ENCODE measurements at places on chromosomes 12 and 14. TPM values are rescaled to one million over a fixed set of nuclear protein-coding genes. Genes with fewer than 3 reads are reported as not detected.
A peak's percentile ranks its signal among the peaks of the same experiment; 100 is the strongest.

Gene PROX2
- total RNA-seq, result not detected

DNA sequence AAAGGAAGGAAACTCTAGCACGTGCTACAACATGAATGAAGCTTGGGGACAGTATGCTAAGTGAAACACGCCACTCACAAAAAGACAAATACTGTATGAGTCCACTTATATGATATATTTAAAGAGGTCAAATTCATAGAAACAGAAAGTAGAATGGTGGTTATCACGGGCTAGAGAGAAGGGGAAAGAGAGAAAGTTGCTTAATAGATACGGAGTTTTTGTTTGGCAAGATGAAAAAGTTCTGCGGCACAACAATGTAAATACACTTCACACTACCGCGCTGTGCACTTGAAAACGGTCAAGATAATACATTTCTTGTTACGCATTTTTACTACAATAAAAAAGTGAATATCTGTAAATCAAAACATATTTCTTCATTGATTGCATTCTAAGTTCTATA lies 37.3 kb downstream of the FBLN5 start:
- no peak for DNase-seq
- no peak overlapping the region for H3K27ac ChIP-seq
- no peaks in the 10 kb centered on the region for H3K4me1 ChIP-seq
- H3K27me3 ChIP-seq, result no peaks in the 10 kb centered on the region
- no peak overlapping the region for H3K4me3 ChIP-seq
- H3K36me3 ChIP-seq, result no peaks in the 10 kb centered on the region

DNA sequence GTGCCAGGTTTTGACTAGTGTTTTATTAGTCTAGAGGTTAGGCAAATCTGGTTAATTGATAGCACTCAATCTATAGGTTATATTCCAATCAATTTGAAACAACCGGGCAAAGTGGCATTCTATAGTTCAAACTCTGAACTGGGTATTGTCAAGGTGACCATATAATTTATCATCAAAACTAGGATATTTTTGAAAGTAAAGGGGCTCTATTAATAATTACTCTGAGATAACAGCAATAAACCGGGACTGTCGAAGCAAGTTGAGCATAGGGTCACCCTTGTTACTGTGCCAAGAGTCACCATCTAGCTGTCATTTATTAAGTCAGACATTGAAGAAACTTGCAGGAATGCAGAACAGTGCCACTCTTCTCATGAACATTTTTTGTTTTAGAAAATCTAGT lies 321.2 kb downstream of the RAD51B start:
- no peak for DNase-seq
- peaks cover 33% of the 10 kb centered on the region for H3K4me1 ChIP-seq

DNA sequence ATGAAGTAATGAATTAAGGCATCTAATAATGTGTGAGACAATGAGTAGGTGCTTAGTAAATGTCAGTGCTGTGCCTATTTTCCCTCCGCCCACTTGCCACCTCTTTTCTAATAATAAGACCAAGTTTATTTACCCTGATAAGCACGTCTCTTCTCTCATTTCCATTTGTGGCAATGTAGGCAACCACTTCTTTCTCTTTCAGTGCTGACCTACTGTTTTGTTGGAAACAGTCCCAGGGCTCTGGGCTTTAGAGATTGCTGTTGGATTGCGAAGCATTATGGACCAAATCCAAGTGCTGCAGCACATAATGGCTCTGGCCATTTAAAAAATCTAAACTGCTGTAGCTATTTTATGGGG lies 141.3 kb upstream of the PLEKHG7 start:
- H3K36me3 ChIP-seq, result no peaks in the 10 kb centered on the region
- DNase-seq, result peak; percentile 72
- no peak overlapping the region for H3K4me3 ChIP-seq
- no peaks in the 10 kb centered on the region for H3K27me3 ChIP-seq
- no peaks in the 10 kb centered on the region for H3K4me1 ChIP-seq

Gene PPM1H
- 4.9 TPM for total RNA-seq

Gene ABCC9
- not detected for total RNA-seq

Gene DBX2
- total RNA-seq, result not detected

- no peak overlapping the region for H3K4me3 ChIP-seq
- no peak for DNase-seq
- H3K27me3 ChIP-seq, result peaks cover 3% of the 10 kb centered on the region
- no peaks in the 10 kb centered on the region for H3K36me3 ChIP-seq
Measured at GRCh38 chr12:98741196-98741555, 96.1 kb downstream of the APAF1 start.

GRCh38 chr14:61661471-61662400 lies 33.6 kb upstream of the HIF1A start:
- H3K4me3 ChIP-seq, result no peak overlapping the region
- no peaks in the 10 kb centered on the region for H3K36me3 ChIP-seq
- H3K4me1 ChIP-seq, result peaks cover 29% of the 10 kb centered on the region
- peak overlapping the region; percentile 66 for H3K27ac ChIP-seq
- H3K27me3 ChIP-seq, result no peaks in the 10 kb centered on the region

Gene SDS
- not detected for total RNA-seq

Gene C12orf42
- not detected for total RNA-seq

Gene ASPG
- not detected for total RNA-seq

DNA sequence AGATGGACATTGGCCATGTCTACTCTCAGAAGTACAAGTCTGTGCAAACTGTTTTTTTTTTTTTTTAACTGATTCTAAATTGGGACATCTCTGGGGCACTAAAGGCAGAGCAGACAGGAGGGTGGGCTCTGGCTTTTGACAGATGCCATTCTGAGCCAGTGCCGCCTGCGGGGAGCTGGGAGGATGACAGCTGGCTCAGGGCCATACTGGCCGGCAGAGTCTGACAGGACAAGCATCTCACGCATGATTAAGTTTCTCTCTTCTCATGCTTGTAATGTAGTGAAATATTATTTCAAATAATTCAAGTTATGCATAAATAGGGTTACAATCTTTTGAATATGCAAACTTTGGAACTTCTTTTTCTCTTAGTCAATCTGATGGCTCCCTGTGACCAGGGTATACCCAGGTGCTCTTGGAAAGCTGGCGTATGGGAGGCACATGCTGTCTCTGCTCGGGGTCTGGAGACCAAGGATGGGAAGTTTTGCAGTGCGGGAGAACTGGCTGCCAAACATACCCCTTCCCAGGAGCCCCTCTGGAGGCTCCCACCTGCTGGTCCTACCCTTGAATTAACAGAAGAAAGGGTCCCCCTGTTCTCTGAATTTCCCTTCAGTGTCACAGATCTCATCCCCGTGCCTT lies 7.6 kb downstream of the CDCA4 start:
- H3K27ac ChIP-seq, result no peak overlapping the region
- H3K4me1 ChIP-seq, result peaks cover 26% of the 10 kb centered on the region
- H3K27me3 ChIP-seq, result no peaks in the 10 kb centered on the region
- peaks cover 9% of the 10 kb centered on the region for H3K36me3 ChIP-seq

Gene KCNH3
- total RNA-seq, result 0.18 TPM

GRCh38 chr14:106107703-106108102 lies 581.3 kb downstream of the TMEM121 start:
- no peak overlapping the region for H3K27ac ChIP-seq
- no peak overlapping the region for H3K4me3 ChIP-seq
- no peaks in the 10 kb centered on the region for H3K36me3 ChIP-seq
- no peak for DNase-seq
- no peaks in the 10 kb centered on the region for H3K4me1 ChIP-seq

GRCh38 chr14:99004112-99004511 lies 267.9 kb downstream of the BCL11B start:
- H3K27ac ChIP-seq, result no peak overlapping the region
- no peak for DNase-seq
- H3K4me3 ChIP-seq, result no peak overlapping the region

Gene NPAS3
- total RNA-seq, result 0.13 TPM

Gene DGLUCY
- total RNA-seq, result 52.4 TPM

Gene GLT8D2
- 1.5 TPM for total RNA-seq

- no peaks in the 10 kb centered on the region for H3K36me3 ChIP-seq
- H3K4me1 ChIP-seq, result no peaks in the 10 kb centered on the region
- no peak overlapping the region for H3K27ac ChIP-seq
- H3K4me3 ChIP-seq, result no peak overlapping the region
- no peak for DNase-seq
Measured at GRCh38 chr14:36021591-36022320, 154.8 kb downstream of the PTCSC3 start.

- no peaks in the 10 kb centered on the region for H3K36me3 ChIP-seq
- no peak overlapping the region for H3K27ac ChIP-seq
- peaks cover 3% of the 10 kb centered on the region for H3K27me3 ChIP-seq
- H3K4me3 ChIP-seq, result no peak overlapping the region
Measured at GRCh38 chr14:104933746-104934733, 9.4 kb downstream of the PLD4 start.

- H3K36me3 ChIP-seq, result peaks cover 36% of the 10 kb centered on the region
- H3K27me3 ChIP-seq, result no peaks in the 10 kb centered on the region
- H3K4me3 ChIP-seq, result no peak overlapping the region
- DNase-seq, result peak; percentile 97
- H3K27ac ChIP-seq, result peak overlapping the region; percentile 35
- H3K4me1 ChIP-seq, result peaks cover 26% of the 10 kb centered on the region
Measured at GRCh38 chr14:23068789-23069412, 11.6 kb upstream of the CDH24 start.

Gene HOXC9
- 0.40 TPM for total RNA-seq

DNA sequence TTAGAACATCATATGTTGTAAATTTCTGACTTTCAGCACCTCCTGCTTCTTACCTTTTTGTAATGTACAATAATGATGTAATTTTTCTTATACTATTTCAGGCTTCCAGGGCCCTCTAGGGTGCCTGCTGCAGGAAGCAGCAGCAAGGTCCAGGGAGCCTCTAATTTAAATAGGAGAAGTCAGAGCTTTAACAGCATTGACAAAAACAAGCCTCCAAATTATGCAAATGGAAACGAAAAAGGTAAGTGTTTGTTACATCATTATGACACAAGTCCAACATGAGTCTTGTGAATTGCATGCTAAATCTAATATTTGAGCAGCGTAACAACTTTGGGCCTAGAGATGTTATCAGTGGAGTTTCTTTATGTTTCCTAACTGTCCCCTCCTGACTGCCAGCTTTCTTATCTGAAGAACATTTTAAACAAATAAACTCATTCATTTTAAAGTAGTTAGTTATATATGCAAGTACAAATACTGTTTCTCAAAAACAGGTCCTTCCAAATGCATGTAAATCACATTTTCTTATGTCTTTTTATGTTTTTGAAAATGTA lies 167.6 kb downstream of the NAV3 start:
- H3K36me3 ChIP-seq, result peaks cover 6% of the 10 kb centered on the region
- H3K4me3 ChIP-seq, result no peak overlapping the region
- H3K27ac ChIP-seq, result no peak overlapping the region
- H3K27me3 ChIP-seq, result no peaks in the 10 kb centered on the region
